ENCODE measurements at places on chromosomes 4 and X.

DNA sequence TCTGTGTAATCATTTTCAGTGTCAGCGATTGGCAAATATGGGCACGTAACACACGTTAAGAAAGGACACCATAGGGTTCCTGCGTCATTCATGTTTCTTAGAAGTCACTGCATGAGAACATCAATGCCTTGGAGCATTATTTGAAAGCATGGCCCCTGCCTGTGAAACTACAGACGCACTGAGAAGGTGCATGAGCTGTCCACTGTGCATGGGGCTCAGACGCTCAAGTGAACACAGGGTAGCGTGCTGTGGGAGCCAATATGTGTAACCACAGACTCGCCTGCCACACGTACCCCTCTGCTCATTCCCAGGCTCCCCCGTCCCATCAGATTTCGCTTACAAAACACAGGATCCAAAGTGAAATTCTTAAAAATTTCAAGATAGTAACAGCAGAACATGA, 6.5 kb downstream of the PPP2R2C start:
- no peak for DNase-seq

DNA sequence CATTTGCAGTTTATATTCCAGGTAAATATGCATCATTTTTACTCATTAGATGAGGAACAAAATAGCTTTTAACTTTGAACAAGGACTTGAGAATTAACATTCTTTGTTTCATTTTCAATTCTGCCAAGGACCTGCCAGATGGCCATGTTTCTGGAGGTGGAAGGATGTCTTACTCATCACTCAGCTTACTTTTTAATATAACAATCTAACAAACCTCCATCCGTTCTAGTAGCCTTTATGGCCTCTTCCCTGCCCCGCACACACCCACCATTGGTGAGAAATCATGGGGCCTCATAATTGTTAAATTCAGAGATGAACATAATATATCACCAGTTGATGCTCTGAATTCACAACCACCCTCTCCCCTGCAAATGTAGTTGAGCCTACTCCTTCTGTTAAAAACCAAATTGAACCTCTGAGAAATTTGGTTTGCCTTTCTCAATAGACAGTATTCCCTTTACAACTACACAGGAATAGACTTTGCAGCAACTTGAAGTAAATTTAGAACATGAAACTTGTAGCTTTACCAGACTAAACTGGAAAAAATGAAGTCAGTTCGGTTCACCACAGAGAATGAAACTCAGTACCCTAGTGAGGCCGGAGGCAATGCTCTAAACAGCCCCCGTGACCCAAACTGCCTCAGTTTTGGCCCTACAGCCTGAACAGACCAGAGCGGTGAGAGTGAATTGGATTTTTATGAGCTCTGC, 50.1 kb upstream of the ACSL4 start:
- peak; percentile 7 for DNase-seq

GRCh38 chr4:19486400-19486799, 765.3 kb upstream of the SLIT2 start:
- DNase-seq, result no peak

DNA sequence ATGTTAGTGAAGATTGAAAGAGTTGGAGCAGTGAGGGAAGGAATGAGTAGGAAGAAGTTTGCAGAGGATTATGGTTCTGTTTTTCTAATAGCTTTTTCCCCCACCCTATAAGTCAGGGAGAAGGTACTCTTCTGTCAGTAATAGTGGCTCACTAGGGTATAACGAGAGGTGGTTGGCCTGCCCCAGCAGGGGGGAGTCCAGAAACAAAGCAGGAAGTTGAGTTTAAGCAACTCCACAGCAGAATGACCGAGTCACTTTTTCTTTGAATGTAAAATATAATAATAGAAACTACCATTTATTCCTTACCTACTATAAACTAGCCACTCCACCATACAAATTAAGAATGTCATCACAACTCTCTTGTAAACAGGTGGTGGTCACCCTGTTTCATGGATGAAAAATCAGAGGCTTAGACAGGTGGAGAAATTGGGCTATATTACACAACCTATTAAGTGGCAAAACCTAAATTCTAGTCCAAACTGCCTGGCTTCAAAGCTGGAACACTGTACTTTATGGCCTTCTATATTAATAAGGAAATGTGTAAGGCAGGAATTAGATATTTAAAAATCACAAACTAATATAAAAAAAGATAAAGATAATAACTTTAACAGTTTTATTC, 21.9 kb downstream of the AP1AR start:
- DNase-seq, result no peak

GRCh38 chrX:131521824-131522223, 22.1 kb upstream of the OR13H1 start:
- no peak for DNase-seq

GRCh38 chr4:16438986-16439385, 212.7 kb upstream of the TAPT1 start:
- no peak for DNase-seq

GRCh38 chr4:104649631-104650030, 154.9 kb upstream of the CXXC4 start:
- no peak for DNase-seq

DNA sequence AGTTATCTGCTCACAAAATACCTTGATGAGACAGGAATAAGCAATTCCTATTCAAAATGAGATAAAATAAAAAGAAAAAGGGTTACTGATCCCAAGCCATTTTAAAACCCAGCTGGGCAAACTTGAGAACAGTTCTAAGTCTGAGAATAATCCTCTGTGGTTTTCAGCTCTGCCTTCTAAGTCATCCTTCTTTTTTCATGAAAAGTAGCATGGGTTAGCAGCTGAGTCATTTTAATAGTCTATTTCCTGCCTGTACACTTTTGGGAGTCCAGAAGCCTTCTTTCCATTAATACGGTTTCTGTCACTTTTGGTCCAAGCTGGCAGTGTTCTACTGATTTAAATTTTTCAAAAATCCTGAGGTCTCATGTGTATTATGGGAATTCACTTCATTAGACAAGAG, 374.3 kb downstream of the IQCM start:
- no peak for DNase-seq

DNA sequence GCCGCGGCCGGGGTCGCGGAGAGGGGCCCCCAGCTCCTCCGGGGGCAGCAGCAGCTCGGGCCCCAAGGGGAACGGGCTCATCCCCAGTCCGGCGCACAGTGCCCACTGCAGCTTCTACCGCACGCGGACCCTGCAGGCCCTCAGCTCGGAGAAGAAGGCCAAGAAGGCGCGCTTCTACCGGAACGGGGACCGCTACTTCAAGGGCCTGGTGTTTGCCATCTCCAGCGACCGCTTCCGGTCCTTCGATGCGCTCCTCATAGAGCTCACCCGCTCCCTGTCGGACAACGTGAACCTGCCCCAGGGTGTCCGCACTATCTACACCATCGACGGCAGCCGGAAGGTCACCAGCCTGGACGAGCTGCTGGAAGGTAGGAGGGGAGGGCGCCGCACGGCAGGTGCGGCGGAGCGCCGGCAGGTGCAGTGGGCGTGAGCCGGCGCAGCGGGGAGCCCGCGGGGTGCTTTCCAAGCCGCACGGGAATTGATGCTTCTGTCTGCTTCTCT, 886 bp downstream of the DCLK2 start:
- peak; percentile 11 for DNase-seq

GRCh38 chr4:169566021-169566818, 46.2 kb downstream of the NEK1 start:
- no peak for DNase-seq

DNA sequence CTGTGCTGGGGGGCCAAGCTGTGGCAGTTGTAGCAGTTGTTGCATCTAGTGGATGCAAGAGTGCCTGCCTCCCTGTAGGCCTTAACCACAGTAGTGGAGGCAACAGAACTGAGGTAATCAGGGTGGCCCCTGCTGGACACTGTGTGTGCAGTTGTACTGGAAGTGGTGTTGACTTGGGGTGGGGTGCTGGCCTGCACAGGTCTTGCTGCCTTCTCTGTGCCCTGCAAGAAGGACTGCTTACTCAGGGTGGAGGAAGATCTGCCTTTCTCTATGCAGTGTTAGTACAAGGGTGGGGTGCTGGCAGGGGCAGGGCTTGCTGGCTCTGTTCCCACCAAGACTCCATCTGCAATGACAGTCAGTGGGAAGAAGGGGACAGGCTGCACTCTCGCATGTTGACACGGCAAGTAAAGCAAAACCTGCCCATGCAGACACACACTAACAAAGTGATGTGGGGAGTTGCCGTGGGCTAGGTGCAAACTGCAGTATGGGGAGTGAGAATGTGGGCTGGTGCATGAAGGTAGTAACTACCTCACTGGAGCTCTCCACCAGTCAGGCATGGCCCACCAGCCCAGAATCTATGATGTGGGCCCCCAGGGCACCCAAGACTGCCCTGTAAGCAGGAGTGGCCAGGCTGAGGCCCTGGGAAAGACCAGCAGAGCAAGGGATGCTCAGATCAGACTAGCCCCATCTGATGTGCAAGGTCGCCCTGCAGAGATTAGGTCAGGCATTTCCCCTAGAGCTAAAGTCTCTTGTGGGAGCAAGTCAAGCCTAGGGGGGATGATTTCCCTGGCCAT, 594.9 kb downstream of the TECRL start:
- DNase-seq, result no peak

GRCh38 chrX:107581923-107582322, 46.4 kb upstream of the PRPS1 start:
- no peak for DNase-seq

DNA sequence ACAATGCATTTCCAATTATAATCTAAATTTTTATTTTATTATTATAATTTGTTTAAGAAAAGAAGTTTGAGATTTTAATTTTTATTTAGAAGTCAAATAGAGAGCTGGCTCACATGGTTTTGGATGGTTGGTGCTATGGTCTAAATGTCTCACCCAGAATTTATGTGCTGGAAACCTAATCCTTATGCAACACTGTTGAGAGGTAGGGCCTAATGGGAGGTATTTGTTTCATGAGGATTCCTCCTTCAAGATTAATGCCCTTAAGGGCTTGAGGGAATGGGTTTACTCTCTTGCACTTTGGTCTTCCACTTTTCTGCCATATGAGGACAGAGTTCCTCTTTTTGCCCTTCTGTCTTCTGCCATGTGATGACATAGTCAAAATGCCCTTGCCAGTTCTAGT, 960.5 kb upstream of the IGFBP7 start:
- no peak for DNase-seq

DNA sequence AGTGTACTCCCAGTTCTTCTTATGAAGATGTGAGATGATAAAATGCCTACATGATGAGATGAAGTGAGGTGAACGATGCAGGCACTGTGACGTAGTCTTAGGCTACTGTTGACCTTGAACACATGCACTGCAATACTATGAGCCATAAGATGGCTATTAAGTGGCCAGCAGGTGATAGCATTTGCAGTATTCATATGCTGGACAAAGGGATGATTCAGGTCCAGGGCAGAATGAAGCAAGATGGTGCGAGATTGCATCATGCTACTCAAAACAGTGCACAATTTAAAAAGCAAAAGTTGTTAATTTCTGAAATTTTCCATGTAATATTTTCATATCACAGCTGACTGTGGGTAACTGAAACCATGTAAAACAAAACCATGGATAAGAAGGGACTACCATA, 781.4 kb downstream of the PCDH18 start:
- no peak for DNase-seq

- DNase-seq, result no peak
These were observed 115.2 kb downstream of the DDIT4L start for GRCh38 chr4:100075056-100075455.

GRCh38 chrX:151773434-151773833, 38.9 kb downstream of the CNGA2 start:
- DNase-seq, result no peak

DNA sequence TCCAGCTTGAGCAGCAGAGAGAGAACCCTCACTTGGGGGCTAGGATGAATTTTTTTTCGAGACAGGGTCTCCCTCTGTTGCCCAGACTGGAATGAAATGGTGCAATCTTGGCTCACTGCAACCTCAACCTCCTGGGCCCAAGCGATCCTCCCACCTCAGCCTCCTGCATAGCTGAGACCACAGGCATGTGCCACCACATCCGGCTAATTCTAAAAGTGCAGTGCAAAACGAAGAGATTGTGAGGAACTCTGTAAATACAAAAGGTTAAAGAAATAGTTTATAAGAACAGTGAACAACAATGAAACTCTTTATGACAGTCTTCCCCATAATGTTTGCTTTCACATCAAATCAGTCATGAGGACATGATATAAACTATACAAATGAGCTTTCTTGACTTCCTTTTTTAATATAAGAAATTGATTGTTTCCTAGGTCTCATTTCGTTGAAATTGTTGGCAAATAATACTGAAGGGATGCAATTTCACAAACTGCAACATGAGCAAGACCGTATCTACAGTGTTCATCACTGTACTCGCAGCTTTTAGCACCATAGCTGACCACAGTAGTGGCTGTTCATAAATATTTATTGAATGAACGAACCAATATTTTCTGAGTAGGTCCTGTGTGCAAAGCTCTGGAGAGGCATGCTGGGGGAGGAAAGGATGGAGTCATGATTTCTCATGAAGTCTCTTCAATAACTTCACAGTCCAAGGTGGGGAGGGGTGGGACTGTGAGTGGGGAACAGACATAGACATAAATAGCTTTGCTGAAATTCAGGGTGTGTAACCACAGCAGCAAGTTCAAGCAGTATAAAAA, 116.1 kb downstream of the SHROOM3 start:
- no peak for DNase-seq

GRCh38 chr4:824461-825062, 1.4 kb downstream of the CPLX1 start:
- DNase-seq, result no peak

GRCh38 chr4:188218392-188218791, 79.2 kb downstream of the TRIML1 start:
- DNase-seq, result no peak

- no peak for DNase-seq
These were observed 60.4 kb upstream of the MTM1 start for GRCh38 chrX:150508018-150508417.

- no peak for DNase-seq
These were observed 118.6 kb upstream of the NEIL3 start for GRCh38 chr4:177190995-177191580.

GRCh38 chrX:103783971-103784370, 7.3 kb downstream of the PLP1 start:
- DNase-seq, result no peak

DNA sequence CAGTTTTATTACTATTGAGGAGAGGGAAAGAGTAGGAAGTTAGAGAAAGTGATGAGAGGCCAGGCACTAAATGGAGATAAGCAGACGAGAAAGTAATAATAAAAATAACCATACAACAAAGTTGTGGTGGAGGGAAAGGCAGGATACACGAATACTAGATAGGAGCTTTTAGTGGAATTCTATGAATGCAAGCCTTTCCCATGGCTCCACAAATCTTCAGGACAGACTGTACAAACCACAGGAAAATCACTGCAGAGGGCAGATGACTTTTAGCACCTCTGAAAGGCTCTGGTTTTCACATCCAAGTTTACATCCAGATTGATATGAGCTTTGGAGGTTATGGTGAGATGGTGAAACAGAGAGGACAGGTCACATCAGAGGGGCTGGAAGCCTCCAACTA, 41.5 kb downstream of the TNIP3 start:
- no peak for DNase-seq

DNA sequence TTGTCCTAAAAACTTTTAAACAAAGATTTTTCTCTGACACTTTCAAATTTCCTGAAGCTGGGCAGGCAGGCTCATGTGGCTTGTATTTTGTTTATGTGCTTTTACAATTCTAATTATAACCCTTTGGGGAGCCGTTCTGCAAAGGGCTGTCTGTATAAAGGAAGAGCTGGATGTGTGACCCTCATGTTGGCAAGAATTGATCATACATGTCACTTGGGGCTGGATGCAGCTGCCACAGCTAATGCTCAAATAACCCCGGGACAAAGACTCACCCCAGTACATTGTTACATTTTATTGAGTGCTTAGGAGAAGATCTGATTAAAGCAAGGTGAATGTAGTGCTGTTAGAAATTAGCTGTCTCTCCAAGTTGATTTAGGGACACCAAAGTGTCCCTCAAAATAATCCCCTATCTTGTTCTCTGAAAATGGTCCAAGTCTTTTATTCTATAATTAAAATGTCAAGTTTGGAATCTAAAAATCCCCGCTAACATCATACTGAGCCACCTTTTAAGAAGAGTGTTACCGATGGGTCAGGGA, 13.0 kb upstream of the DAPP1 start:
- DNase-seq, result no peak
